ENCODE measurements at places on chromosomes 12 and 14.

GRCh38 chr14:37709419-37710195 is 114.2 kb downstream of the TTC6 start:
- DNase-seq, result no peak

DNA sequence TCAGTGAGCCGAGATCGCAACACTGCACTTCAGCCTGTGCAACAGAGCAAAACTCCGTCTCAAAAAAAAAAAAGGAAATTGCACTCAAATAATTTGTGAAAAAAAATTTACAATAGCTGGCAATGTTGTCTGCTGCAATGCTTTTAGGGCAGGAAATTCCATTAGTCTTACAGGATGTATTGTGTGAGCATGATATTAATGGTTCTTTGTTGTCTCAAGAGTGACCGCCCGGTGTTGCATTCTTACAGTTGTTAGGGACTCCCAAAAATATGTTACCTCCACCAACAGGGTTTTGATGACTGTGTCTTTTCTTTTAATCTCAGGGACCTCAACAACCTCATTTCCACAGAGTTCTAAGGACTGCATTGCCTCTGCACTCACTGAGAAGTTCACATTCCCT is 44.8 kb downstream of the PZP start:
- DNase-seq, result no peak

- DNase-seq, result no peak
These were observed 15.7 kb upstream of the TMEM119 start for GRCh38 chr12:108613548-108613947.

GRCh38 chr14:101129521-101130167 is 226.1 kb upstream of the RTL1 start:
- DNase-seq, result no peak

- no peak for DNase-seq
These were observed 466.9 kb downstream of the FUT8 start for GRCh38 chr14:65879248-65880009.

DNA sequence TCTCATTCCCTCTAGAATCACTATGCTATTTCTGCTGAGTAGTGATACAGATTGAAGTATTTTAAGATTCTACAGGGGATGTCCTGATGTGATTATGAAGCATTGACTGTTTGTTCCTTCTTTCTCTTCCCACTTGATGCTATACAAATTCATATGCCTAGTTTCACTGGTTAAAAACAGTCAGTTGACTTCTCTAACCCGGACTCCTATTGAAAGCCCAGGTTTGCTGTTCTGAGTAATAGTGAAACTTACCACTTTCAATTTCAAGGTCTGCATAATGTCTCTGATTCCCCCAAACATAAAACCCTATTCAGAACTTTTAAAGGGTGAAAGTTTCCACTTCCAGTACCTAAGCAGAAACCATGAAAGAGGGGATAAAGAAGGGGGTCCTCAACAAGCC is 117.7 kb upstream of the RPL10L start:
- DNase-seq, result no peak

DNA sequence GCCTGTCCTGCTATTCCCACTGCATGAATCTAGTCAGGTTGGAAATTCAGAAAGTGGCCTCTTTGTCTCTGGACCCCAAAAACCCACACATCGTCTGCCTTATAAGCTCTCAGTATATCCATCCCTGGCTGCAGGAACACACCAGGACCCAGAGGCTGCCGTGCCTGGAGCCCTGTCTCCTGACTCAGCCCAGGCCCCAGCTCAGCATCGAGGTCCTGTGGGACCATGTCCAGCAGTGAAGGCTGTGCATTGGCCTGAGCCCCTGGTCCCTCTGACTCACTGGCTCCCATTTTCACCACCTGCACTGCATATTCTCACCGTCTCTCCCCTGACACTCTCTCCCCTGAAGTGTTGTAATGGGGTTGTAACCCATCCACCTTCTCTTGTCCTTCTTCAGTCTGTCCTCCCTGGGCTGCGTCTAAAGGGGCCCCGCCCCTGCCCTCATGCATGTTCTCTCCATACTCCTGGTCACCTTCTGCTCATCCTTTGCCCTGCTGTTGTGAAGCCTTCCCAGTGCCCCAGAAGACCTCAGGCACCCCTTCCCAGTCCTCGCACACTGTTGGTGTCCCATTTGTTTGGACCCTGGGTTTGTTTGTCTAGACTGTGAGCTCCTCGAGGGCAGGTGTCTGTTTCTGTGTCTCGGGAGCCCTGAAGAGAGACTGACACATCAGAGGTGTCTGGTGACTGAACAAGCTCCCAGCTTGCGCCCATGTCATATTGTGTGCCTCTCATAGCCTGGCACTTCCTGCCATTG is 43.8 kb downstream of the EVL start:
- DNase-seq, result no peak

- DNase-seq, result no peak
These were observed 1166.3 kb downstream of the GALC start for GRCh38 chr14:86826661-86827060.

GRCh38 chr12:6368906-6369525 is 6.3 kb downstream of the SCNN1A start:
- DNase-seq, result no peak

DNA sequence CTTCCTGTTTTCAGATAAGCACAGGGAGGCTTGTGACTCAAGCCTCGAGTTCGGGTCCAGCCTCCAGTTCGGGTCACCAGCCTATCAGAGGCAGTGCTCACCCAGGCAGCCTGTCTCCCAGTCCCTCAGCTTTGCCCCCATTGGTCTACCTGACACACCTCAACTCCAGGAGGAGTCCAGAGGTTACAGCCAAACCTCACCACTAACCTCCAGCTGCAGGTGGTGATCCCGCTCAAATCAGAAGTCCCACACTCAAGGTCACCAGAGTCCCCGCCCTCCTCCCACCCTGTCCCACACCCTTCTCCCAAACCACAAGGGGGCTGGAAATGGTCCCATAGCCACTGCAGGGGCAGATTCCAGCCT is 42.1 kb downstream of the KDM2B start:
- DNase-seq, result no peak

DNA sequence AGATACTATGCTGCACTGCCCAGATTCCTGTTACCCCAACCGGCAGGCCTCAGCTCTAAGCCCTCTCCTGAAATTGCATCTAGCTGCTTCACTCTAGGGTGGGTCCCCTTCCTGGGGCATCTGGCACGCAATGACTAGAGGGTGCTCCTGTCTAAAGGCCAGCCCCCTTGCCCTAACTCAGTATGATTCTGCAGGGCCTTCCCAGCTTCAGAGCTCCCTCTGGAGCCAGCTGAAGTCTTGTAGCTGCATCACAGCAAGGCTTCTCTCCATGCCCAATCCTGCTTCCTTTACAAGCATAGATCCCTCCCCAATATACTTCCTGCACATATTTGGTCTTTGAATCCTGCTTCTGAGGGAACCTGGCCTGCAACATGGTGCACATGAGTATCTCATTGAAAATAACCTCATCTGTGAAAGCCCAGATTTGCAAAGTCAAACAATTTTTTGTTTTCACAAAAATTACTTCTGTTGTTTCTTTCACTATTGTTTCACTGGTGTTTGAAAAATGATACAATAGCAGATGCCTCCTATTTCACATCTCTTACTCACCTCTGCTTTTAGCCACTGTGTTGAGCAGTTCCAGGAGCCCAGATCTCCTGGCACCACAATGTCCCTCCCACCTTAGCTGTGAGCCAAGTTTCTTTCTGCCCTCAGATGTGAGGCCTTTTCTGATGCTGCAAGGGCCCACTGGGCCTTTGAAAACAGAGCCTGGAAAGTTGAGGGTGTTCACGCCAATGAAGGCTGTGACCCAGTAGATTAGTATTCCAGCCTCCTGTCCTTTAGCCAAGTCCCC is 169.5 kb upstream of the EGLN3 start:
- DNase-seq, result no peak

- no peak for DNase-seq
These were observed 59.1 kb downstream of the FBRSL1 start for GRCh38 chr12:132549059-132549458.

- no peak for DNase-seq
These were observed 18.0 kb upstream of the ORAI1 start for GRCh38 chr12:121608301-121608700.

- no peak for DNase-seq
These were observed 115.7 kb upstream of the ARID2 start for GRCh38 chr12:45613855-45614254.

DNA sequence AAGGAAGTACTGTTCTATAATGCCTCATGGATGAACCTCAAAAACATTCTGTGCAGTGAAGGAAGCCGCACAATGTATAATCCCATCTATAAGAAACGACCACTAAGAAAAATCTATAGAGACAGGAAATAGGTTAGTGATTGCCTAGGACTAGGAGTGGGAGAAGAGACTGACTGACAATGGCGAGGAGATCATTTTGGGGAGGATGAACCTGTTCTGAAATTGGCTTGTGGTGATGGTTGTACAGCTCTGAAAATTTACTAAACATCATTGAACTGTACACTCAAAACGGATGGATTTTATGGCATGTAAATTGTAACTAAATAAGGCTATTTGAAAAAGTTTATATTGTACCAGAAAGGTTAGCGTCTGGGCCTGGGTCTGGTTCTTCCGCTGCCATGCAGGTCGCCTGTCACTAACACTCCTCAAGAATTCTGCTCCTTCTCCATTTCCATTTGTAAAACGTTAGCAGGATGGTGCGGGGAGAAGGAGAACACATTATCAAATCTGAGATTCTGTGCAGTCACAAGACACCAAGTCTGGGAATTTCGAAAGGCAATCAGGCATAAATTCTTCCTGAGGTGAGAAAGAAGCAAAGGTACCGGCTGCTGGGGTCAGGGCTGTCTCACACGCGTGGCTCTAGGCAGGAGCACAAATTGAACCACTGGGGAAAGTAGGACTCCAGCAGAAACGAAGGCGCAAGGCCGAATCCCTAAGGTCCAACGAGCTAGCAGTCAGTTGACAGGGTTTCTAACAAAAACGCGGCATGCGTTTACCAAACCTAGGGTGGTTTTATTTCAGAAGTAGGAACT is 845 bp upstream of the COCH start:
- no peak for DNase-seq

DNA sequence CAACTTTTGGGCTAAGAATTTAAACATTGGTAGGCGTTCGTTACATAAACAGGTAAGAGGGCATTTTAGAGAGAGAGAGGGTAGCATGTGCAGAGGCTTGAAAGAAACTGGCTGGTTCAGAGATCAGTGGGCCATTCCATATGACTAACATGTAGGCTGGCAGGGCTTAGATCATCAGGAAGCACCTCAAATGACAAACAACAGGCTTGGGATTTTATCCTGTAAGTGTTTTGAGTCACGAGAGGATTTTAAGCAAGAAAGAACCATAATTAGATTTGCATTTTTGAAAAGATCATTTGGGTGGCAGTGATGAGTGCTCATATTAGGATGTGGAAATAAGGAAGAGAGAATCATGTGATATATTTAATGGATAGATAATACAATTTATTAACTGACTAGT is 8.7 kb upstream of the PLEKHA5 start:
- DNase-seq, result no peak

- DNase-seq, result no peak
These were observed 240 bp downstream of the BTG1 start for GRCh38 chr12:92145481-92145730.

- DNase-seq, result no peak
These were observed 56.9 kb upstream of the MAP1LC3B2 start for GRCh38 chr12:116502141-116502725.

- no peak for DNase-seq
These were observed 74.2 kb downstream of the PAPOLA start for GRCh38 chr14:96576359-96576758.

DNA sequence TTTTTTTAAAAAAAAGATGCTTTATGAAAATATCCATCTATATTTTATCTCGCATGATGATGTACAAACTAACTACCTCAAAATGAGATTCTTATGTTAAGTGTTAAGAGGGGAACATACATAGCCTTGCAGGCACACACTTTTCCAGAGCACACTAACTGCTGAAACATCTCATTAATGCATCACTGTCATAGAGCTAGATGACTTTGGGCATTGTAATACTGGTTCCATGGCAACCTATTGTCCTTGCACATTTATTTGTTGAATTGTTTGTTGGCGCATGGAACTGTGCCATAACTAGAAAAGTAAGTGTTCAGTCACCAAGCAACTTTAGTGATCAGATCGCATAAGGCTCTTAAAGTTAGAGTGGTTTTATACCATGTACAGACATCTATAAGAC is 348.3 kb downstream of the GALC start:
- no peak for DNase-seq

GRCh38 chr12:115584156-115584555 is 693.3 kb downstream of the MED13L start:
- no peak for DNase-seq

DNA sequence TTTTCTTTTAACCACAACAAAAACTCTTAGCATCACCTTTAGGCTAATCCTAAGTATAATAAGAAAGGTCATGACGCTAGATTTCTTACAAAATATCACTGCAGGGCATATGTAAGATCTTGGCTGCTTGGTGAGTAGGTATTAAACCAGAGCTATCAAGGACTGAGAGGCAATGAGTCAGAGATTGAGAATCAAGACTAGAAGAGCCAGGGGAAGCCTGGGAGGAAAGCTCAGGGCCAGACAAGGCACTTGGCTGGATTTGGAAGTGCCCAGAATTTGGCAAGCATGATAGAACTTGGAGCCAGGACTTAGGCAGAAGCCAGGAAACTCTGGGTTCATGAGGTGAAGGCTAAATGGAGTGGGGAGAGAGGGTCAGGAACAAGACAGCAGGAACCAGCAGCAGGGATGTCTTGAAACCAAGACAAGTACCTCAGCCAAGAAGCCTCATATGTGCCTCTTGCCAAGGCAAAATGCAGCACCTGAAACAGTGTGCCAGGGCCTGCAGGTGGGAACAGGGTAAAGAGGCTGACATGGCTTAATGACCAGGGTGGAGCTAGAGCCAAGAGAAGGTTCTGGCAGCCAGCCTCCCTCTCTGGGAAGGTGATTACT is 49.9 kb downstream of the PTHLH start:
- DNase-seq, result no peak

- peak; percentile 57 for DNase-seq
These were observed 46.7 kb downstream of the LRRC74A start for GRCh38 chr14:76872796-76873432.

GRCh38 chr12:109766251-109766778 is 52.7 kb downstream of the FAM222A start:
- no peak for DNase-seq

DNA sequence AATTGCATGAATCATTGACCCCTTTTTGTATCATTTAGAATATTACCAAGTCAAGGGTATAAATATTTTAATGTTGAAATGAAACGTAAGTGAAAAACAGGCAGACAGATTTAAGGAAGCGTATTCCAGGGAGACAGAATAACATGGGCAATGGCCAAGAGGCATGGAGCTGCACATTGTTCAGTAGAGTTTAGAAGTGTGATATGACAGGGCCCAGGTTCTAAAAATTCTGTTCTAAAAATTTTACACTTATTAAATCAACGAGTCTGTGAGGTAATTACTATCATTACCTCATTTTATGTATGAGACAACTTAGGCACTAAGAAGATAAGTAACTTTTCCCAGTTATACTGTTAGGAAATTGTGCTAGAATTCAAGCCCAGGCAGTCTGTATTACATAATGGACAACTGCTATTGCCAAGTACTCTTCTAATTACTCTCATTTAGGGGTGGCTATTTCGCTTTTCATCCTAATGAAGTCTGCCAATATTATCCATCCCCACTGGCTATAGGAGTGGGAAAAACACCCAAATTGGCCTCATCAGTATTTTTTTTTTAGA is 103.2 kb upstream of the NAV3 start:
- DNase-seq, result no peak

GRCh38 chr14:56821805-56822610 is 11.7 kb upstream of the OTX2 start:
- no peak for DNase-seq

GRCh38 chr12:130818635-130819576 is 20.1 kb downstream of the STX2 start:
- peak; percentile 61 for DNase-seq

All from stimulated activated CD4-positive, alpha-beta T cell treated with anti-CD3 and anti-CD28 coated beads, Interleukin-4, amount 100 ng/mL, for 4 hours (primary cell).